ENCODE measurements at places on chromosomes 2 and 18.

- peak; percentile 52 for DNase-seq
These were observed 96.5 kb downstream of the EPB41L5 start for GRCh38 chr2:120109186-120110061.

DNA sequence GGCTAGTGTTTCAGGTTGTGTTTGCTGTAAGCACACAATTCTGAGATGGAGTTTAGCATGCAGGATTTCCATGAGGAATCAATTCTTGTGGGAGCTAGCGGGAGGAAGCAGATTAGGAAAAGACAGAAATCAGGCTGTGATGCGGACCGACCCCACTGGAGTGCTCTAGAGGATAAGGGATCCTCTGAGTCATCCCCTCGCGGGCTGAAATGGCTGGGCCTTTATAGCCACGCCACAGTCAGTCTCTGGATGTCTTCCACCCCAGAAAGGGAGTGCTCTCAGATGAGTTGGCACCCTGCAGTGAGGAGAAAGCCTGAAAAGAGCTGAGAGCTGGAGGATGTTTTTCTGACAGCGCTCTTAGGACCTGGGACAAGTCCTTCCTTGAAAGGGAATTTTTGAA, 102.4 kb downstream of the GALNT3 start:
- no peak for DNase-seq

- no peak for DNase-seq
These were observed 74.4 kb downstream of the SOX11 start for GRCh38 chr2:5766561-5766960.

- no peak for DNase-seq
These were observed 227.7 kb downstream of the RPIA start for GRCh38 chr2:88919087-88919738.

- DNase-seq, result no peak
These were observed 505.5 kb upstream of the FAM98A start for GRCh38 chr2:34104601-34105000.

GRCh38 chr18:34767601-34768027, 57.5 kb downstream of the DTNA start:
- no peak for DNase-seq

- no peak for DNase-seq
These were observed 123.9 kb upstream of the CD302 start for GRCh38 chr2:159921752-159922404.

GRCh38 chr2:101007415-101008345, 5.6 kb downstream of the RPL31 start:
- peak; percentile 8 for DNase-seq

DNA sequence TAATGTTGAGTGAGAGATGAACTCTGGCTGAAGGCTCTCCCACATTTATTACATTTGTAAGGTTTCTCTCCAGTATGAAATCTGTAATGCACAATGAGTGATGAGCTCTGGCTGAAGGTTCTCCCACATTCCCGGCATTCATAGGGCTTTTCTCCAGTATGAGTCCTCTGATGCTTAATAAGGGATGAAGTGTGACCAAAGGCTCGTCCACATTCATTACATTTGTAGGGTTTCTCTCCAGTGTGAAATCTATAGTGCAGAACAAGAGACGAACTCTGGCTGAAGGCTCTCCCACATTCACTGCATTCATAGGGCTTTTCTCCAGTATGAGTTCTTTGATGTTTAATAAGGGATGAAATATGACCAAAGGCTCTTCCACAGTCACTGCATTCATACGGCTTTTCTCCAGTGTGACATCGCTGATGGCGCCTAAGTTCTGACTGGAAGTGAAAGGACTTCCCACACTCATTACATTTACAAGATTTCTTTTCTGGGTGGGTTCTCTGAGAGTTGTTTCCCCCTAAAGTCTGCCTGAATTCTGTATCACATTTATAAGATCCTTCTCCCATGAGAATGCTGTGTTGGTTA, 10.2 kb downstream of the ZNF514 start:
- DNase-seq, result no peak

GRCh38 chr18:8967573-8967972, 134.9 kb upstream of the NDUFV2 start:
- DNase-seq, result no peak

- DNase-seq, result peak; percentile 77
These were observed 222.9 kb downstream of the PRKCE start for GRCh38 chr2:45874344-45874743.

GRCh38 chr2:95346231-95346737, 49.1 kb downstream of the KCNIP3 start:
- DNase-seq, result peak; percentile 36

GRCh38 chr18:10057894-10058791, 144.3 kb downstream of the VAPA start:
- no peak for DNase-seq

- no peak for DNase-seq
These were observed 52.7 kb upstream of the ODC1 start for GRCh38 chr2:10500601-10501361.

GRCh38 chr2:230586328-230586982, 126.2 kb upstream of the CAB39 start:
- no peak for DNase-seq

DNA sequence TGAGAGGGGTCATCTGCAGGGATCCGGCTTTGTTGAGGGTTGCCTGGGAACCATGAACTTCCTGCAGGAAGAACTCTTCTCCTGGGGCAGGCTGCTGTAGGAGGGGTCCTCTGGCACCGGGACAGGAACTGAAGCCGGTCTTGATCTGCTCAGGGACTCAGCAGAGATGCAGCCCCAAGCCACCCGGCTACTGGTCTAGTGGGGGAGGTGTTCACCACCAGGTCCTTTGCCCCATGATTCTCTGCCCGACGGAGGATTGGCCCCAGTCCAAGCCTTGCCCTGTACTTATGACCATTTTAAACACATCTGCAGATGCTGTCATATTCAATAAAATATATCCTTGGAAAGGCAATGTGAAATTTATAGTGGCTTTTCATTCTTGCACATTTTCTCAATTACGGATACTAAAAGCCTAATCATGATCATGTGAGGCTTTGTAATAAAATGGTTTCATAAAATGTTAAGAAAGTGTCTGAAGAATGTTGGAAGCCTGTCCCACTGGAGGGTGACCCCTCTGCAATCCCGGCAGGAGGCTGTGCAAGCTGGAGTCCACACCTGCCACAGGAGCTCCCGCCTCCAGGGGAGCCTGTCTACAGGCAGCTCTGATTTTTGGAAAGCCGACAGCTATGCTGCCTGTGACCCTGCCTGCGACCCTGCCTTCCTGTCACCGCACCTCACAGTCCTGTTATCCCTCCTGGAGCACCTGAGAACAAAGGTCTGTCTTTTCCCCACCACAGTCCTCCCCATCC, 98.8 kb upstream of the TAF1B start:
- no peak for DNase-seq

- DNase-seq, result no peak
These were observed 34.9 kb downstream of the SULT1C2 start for GRCh38 chr2:108323619-108324018.

DNA sequence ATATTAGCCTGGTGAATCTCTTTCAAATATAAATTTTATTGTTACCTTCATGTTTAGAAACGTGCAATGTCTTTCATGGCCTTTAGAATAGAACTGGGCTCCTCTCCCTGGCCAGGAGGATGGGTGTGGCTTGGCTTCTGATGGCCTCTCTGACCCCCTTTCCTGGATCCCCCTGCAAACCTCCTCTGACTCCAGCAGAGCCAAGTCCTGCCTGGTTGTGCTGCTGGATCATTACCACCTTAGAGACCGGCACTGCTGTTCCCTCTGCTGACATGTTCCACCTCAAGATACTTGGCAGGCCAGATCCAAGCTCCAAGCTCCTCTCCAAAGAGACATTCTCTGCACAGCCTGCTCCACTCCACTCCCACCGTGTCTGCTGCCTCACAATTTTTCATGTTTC, 823.8 kb upstream of the HS6ST1 start:
- DNase-seq, result no peak

DNA sequence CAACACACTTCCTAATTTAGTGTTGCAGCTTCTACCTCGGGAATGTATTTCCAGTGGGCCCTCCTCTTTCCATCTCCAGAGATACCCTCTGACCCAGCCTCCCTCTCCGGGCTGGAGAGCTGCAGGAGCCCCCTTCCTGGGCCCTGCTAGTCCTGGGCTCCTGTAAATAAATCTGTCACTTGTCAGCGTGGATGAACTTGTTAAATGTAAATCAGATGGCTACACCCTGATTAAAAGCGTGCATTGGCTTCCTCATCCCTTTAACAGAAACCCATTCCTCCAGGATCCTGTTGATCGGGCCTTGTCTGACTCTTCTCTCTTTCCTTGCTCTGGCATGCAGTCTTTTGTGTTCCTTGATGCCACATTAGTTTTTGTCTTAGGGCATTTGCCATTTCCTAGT, 2.4 kb downstream of the ZNF236 start:
- DNase-seq, result no peak

DNA sequence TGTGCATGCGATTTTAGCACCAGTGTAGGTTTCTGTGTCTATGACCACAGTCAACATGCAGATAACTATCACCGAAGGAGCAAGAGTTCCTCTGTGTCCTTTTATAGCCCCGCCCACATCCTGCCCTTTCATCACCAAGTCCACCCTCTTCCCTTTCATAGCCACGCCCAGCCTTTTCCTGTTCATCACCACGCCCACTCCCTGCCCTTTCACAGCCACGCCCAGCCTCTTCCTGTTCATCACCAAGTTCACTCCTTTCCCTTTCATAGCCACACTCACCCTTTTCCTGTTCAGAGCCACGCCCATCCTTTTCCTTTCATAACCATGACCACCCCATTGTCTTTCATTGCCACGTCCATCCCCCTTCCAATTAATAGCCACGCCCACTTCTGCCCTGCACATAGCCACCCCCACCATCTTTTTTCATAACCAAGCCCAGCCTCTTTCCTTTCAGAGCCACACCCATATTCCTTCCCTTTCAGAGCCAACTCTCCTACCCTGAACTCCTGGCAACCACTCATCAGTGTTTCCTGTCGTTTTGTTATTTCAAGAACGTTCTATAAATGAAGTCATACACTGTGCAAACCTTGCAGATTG, 273.9 kb downstream of the MYT1L start:
- DNase-seq, result no peak
